NCI-H1048 (cell line): ENCODE measurements at places on chromosomes 12 and 14.

- no peak for DNase-seq
Observed at GRCh38 chr12:18400186-18400585, 138.9 kb downstream of the PIK3C2G start.

DNA sequence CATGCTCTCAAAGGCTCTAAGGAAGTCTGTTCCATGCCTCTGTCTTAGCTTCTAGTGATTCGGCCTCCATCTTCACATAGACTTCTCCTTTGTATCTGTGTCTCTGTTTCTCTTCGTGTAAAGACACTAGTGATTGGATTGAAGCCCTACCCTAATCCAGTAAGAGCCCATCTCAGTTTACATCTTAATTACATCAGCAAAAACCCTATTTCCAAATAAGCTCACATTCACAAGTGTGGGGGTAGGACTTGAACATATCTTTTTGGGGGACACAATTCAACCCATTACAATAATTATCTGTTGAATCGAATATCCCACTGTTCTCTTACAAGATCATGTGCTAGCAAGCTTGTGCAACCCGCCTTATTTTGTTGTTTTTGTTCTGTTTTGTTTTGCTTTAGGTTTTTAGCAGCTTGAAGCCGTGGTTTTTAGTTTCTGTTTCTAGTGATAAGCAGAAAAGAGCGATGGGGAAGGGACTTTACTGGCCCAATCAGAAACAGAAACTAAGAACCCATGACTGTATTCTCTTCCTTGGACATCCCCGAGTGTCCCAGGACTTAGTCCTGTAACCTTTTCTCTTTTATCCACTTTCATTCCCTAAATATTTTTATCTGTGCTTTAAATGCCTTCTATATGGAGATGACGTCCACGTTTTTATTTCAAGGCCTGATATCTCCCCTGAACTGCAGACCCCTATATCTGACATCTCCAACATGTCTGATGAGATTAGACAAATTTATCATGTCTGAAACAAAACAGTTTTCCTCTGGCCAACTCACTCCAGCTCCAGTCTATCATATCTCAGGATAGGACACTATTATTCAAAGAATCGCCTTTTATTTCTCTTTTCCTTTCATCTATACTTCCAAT, 353.0 kb downstream of the CCDC91 start:
- no peak for DNase-seq

DNA sequence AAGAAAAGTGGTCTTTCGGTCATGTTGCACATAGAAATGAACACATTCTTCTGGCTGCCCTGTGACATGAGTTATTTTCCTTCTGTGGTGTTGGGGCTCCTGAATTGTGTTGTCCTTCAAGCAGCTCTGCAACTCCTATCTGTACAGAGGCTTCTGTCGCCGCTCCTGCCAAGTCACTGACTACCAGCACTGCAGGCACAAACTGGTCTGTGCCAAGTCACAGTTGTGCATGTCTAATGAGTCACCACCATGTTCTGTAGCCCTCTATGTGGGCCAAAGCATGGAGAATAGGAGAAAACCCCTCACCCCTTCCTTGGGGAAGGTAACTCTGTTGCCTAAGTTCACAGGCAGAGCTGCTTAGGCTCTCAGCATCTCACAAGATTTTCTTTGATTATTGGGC, 283.3 kb downstream of the RPL10L start:
- no peak for DNase-seq

DNA sequence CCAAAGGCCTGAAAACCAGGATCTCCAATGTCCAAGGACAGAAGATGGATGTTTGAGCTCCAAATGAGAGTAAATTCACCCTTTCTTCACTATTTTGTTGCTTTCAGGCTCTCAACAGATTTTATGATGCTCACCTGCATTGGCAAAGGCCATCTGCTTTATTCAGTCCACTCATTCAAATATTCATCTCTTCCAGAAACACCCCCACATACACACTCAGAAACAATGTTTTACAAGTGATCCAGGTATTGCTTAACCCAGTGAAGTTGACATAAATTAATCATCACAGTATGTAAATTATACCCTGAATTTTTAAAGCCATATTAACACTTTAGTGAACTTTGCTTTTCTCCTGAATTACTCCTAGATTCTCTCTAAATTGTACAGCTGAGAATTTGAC, 63.3 kb downstream of the DUSP6 start:
- no peak for DNase-seq

- DNase-seq, result no peak
Observed at GRCh38 chr14:74754157-74754556, 9.0 kb upstream of the YLPM1 start.
